ENCODE measurements at places on chromosomes 6 and 20. TPM values are rescaled to one million over a fixed set of nuclear protein-coding genes. Genes with fewer than 3 reads are reported as not detected.

Gene SNRNP48
- total RNA-seq, result 29.2 TPM

DNA sequence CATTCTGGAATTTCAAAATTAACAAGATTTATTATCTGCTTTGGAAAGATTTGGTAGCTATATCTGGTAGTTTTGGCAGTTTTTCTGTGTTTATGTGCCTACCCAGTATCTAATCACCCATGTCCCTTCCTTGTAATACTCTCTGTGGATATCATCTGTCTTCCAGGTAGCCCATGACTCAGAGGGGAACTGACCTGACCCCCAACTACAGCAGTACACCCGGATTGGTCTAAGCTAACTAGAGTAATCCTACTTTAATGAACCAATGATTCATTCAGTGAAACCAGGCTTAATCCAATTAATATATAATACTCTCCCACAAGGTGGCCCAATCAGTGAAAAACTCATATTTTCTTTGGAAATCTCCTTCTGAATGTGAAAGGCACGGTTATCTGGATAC lies 295.3 kb upstream of the SULF2 start:
- H3K4me1 ChIP-seq, result no peaks in the 10 kb centered on the region
- H3K27ac ChIP-seq, result no peak overlapping the region

Gene C6orf132
- total RNA-seq, result 0.08 TPM

Gene ARHGAP40
- total RNA-seq, result not detected

- no peaks in the 10 kb centered on the region for H3K4me1 ChIP-seq
- H3K27ac ChIP-seq, result no peak overlapping the region
- peaks cover 4% of the 10 kb centered on the region for H3K27me3 ChIP-seq
- H3K4me3 ChIP-seq, result no peak overlapping the region
Observed at GRCh38 chr6:12601881-12602280, 114.7 kb upstream of the PHACTR1 start.

DNA sequence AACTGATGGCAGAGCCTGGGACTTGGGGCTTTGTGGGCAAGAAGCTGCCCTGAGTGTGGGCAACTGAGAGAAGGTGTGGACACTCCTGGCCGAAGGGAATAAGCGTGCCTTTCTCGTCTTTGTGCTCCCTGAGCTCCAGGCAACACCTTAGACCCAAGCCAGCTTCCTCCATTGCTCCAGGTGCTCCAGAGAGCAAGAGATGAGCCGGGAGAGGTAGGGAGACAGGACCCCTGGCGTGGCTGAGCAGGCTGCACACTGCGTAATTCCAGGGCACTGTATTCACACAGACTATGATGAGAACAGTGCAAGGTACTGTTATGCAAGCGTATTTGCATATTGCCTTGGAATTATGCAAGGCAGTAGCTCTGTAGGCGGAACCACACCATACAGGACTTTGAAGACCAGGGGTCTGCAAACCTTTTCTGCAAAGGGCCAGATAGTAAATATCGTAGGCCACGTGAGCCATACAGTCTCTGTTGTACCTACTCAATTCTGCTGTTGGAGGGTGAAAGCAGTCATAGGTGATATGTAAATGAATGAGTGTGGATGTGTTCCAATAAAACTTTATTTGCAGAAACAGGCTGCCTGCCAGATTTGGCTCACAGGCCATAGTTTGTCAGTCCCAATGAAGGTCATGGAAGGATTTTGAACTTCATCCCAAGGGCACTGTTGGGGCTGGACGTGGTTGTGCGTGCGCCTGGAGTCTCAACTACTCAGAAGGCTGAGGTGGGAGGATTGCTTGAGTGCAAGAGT lies 42.1 kb upstream of the FAM83D start:
- H3K4me3 ChIP-seq, result no peak overlapping the region
- no peaks in the 10 kb centered on the region for H3K36me3 ChIP-seq
- H3K27me3 ChIP-seq, result no peaks in the 10 kb centered on the region
- no peak for DNase-seq
- no peak overlapping the region for H3K27ac ChIP-seq

DNA sequence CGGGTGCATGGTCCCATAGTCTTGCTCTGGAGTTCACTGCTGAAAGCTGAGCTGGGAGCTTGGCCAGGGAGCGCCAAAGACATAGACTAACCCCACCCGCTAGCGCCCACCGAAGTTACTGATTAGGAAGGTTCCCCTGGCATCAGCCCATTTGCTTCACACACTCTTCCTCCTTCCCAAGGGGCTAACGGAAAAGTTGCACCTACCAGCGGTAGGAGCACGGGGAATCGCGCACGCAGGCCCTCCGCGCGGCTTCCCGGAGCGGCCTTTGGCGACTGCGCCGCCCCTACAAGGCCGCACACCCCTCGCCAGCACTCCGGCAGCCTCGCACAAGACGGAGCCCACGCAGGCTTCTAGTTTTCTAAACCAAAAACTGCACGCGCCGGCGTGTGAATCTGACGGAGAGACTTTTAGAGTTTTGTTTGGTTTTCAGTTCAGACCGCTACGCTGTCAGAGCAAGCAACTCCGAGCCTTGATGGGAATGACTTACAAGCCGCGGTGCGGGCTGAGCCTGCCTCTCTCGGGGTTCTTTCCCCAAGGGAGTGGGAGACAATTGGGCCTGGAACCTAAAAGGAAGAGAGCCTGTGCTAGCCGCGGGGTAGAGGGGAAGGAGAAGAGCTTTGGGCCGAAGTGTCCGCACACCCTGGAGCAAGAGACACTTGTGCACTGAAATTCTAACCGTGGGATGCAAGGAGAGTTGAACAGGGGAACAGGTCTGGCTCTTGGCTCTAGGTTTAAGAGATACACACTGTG lies 891 bp upstream of the POU3F2 start:
- peak overlapping the region; percentile 95 for H3K4me3 ChIP-seq
- DNase-seq, result no peak
- peaks cover 54% of the 10 kb centered on the region for H3K4me1 ChIP-seq
- no peak overlapping the region for H3K27ac ChIP-seq
- H3K36me3 ChIP-seq, result peaks cover 17% of the 10 kb centered on the region
- peaks cover 95% of the 10 kb centered on the region for H3K27me3 ChIP-seq

Measured in naive thymus-derived CD8-positive, alpha-beta T cell (primary cell).